A549 treated with AZD2906 at 1 μM for 4 hours (cell line): ENCODE measurements at places on chromosomes 12 and 14. TPM values are rescaled to one million over a fixed set of nuclear protein-coding genes. Genes with fewer than 3 reads are reported as not detected.

Gene KRT75
- 0.09 to 0.17 TPM (median 0.11 TPM) in 4 of 5 replicates, not detected in the other for total RNA-seq

Gene NPAS3
- not detected in 5 replicates for total RNA-seq

Gene MTHFD1
- total RNA-seq, result 99.2 to 123 TPM (median 105 TPM) in 5 replicates

Gene KRT78
- 0.04 to 0.13 TPM (median 0.07 TPM) in 5 replicates for total RNA-seq

Gene USP5
- 71.9 to 93.6 TPM (median 77.7 TPM) in 5 replicates for total RNA-seq

Gene SMOC1
- total RNA-seq, result 15.9 to 22.8 TPM (median 18.2 TPM) in 5 replicates

Gene DLGAP5
- 23.4 to 38.3 TPM (median 27.1 TPM) in 5 replicates for total RNA-seq

Gene RASSF9
- total RNA-seq, result 0.90 to 1.4 TPM (median 1.2 TPM) in 5 replicates

Gene PDE3A
- 2.2 to 3.6 TPM (median 2.9 TPM) in 5 replicates for total RNA-seq

Gene TPH2
- total RNA-seq, result not detected in 5 replicates

Gene KRT6C
- not detected in 5 replicates for total RNA-seq

Gene TPPP2
- not detected in 5 replicates for total RNA-seq

Gene C12orf50
- total RNA-seq, result 0.14 TPM in 1 of 5 replicates, not detected in the others

Gene C3AR1
- total RNA-seq, result not detected in 5 replicates

Gene RND1
- total RNA-seq, result 3.1 to 4.9 TPM (median 3.4 TPM) in 5 replicates

Gene CHST11
- total RNA-seq, result 15.3 to 18.0 TPM (median 17.0 TPM) in 5 replicates

Gene CLEC4D
- total RNA-seq, result not detected in 5 replicates

Gene DNAJC22
- total RNA-seq, result 20.3 to 22.4 TPM (median 21.4 TPM) in 5 replicates

Gene PPP4R4
- total RNA-seq, result 0.36 to 0.48 TPM (median 0.44 TPM) in 5 replicates

Gene MYO1H
- total RNA-seq, result not detected in 5 replicates

Gene HOXC10
- total RNA-seq, result 2.2 to 3.3 TPM (median 3.0 TPM) in 5 replicates

Gene OASL
- total RNA-seq, result 1.8 to 3.6 TPM (median 2.5 TPM) in 5 replicates

Gene PSMB11
- not detected in 5 replicates for total RNA-seq

Gene FSCB
- total RNA-seq, result not detected in 5 replicates

Gene DAO
- not detected in 5 replicates for total RNA-seq

Gene TUNAR
- 0.04 TPM in 1 of 5 replicates, not detected in the others for total RNA-seq

Gene RNASE1
- total RNA-seq, result 0.10 to 0.36 TPM (median 0.18 TPM) in 4 of 5 replicates, not detected in the other

Gene RD3L
- not detected in 5 replicates for total RNA-seq

Gene ZNF385A
- 14.0 to 21.2 TPM (median 19.8 TPM) in 5 replicates for total RNA-seq

Gene SDR9C7
- total RNA-seq, result 0.03 to 0.08 TPM (median 0.05 TPM) in 4 of 5 replicates, not detected in the other

Gene WDHD1
- 8.3 to 11.8 TPM (median 10.1 TPM) in 5 replicates for total RNA-seq

Gene RNF212B
- not detected in 5 replicates for total RNA-seq

Gene KRT85
- total RNA-seq, result 0.05 to 0.10 TPM in 2 of 5 replicates, not detected in the others

Gene OR9K2
- total RNA-seq, result not detected in 5 replicates

Gene CRIP1
- total RNA-seq, result 1,746 to 1,969 TPM (median 1,931 TPM) in 5 replicates

Gene KRT71
- total RNA-seq, result 0.02 to 0.09 TPM (median 0.05 TPM) in 3 of 5 replicates, not detected in the others

Gene APPL2
- total RNA-seq, result 20.1 to 33.3 TPM (median 23.7 TPM) in 5 replicates

Gene RAD9B
- 0.22 to 0.32 TPM (median 0.26 TPM) in 5 replicates for total RNA-seq

Gene PPFIA2
- not detected in 5 replicates for total RNA-seq

Gene CHURC1
- 74.3 to 119 TPM (median 76.4 TPM) in 5 replicates for total RNA-seq

Gene PZP
- total RNA-seq, result not detected in 5 replicates

Gene BATF
- 0.11 TPM in 1 of 5 replicates, not detected in the others for total RNA-seq

Gene CLEC4E
- 0.16 to 0.66 TPM (median 0.22 TPM) in 5 replicates for total RNA-seq

Gene TSPAN19
- 0.02 to 0.06 TPM in 2 of 5 replicates, not detected in the others for total RNA-seq

Gene REP15
- 0.14 to 0.52 TPM (median 0.30 TPM) in 5 replicates for total RNA-seq

Gene RNASE4
- total RNA-seq, result 4.6 to 9.5 TPM (median 8.4 TPM) in 5 replicates

Gene ADAM21
- total RNA-seq, result 0.02 to 0.03 TPM in 2 of 5 replicates, not detected in the others

Gene RPL10L
- not detected in 5 replicates for total RNA-seq

Gene GNG2
- total RNA-seq, result 2.7 to 3.6 TPM (median 3.3 TPM) in 5 replicates

Gene KLRC4
- total RNA-seq, result not detected in 5 replicates

Gene SYCP3
- total RNA-seq, result 0.10 to 0.13 TPM (median 0.13 TPM) in 3 of 5 replicates, not detected in the others

Gene NPFF
- 0.19 to 0.24 TPM in 2 of 5 replicates, not detected in the others for total RNA-seq

Gene ATG2B
- total RNA-seq, result 5.8 to 10.0 TPM (median 7.4 TPM) in 5 replicates
